ENCODE measurements at places on chromosomes 5 and 9.

DNA sequence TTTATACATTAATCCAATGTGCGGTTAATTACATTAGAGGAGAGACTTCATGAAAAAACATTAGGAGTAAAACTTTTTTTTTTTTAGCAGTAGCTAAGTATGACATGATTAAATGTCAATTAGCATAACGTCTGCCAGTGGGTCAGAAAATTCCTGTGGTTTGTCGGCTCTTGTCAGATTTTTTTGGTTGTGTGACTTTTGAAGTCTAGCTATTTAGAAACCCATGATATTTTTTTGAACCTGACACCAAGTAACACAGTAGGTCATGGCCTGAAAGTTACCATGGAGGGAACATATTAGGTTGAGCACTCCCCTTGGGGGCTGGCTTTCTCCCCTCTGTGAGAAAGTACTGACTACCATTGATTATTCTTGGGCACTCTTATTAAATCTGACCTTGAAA, 84.8 kb upstream of the ALDH1A1 start:
- DNase-seq, result no peak

DNA sequence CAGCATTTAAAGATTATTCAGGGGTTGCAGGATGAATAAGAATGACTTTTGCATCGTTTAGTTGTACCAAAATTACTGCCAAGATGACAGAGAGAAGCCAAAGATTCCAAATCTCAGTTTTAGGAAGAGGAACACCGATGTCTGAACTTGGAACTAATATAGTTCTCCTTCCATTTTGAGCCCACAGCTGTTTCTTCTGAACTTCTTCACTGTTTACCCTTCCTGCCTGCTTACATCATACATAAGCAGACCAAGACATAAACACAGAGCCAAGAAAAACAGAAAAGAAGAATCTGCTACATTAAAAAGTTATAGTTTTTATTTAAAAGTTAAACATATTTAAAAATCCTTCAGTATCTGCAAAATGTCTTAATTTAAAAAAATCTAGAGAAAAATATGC, 146.9 kb upstream of the RAPGEF1 start:
- no peak for DNase-seq

DNA sequence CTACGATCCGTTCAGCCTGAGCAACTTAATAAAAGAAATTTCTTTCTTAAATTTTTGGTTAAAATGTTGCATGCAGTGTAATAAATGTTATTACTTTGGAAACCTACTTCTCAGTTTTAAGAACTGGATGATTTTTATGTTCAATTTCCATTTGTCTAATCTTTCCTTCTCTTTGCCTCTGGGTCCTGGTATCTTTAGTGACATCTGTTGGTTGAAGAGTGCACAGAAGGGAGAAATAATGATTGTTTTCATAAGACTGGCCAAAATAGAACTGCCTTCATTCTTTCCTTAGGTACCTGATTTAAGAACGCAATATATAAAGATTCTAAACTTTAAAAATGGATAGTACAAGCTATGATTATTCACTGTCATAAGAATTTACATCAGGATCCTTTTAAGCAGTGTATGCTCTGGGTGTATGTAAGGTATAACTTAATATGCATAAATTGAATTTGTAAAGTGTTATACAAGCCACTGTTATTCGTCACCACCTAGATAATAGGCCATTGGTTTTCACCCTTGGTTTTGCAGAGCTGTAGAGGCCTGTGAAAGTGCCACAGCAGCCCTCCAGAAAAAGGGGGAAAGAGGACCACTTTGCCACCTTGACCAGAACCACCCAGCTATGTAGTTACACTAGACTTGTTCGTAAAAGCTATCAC, 82.8 kb upstream of the TLX3 start:
- no peak for DNase-seq

GRCh38 chr9:87007711-87008366, 60.5 kb upstream of the GAS1 start:
- no peak for DNase-seq

DNA sequence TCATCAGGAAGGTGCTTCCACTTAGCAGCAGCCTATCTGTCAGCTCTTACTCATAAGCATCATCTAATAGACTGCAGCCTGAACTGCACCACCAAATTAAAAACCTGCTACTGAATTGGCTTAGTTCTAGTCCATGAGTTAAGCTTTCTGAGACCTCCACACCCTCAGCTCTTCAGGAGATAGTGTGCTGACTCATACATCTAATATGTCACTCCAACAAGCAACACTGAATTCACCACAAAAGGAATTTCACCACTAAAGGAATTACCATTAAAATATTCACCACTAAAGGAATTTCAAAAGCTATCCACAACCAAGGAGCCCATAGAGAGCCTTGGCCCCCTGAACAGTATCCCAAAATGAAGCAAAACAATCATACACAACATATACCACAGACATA, 418.5 kb upstream of the RORB start:
- DNase-seq, result no peak

GRCh38 chr9:99725852-99726251, 95.8 kb upstream of the NR4A3 start:
- no peak for DNase-seq

- DNase-seq, result no peak
Measured at GRCh38 chr5:113145757-113146387, 169.3 kb downstream of the DCP2 start.

DNA sequence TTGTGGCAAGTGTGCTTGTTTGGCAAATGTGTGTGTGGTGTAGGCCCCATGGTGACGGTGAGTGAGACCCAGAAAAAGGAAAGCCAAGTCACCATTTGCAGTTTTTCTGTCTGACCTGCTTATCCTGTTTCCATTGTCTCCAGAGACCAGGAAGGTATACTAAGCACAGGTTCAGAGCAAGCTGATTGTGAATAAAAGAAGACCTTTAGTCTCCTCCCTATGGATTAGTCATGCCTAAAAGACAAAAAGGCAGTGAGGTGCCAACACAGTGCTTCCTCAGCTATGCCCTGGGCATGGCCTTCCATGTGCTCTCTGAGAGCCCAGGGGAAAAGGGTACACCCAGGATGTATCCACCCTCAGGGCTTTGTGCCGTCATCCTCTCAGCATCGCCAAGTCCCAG, 49.2 kb upstream of the SHOC1 start:
- no peak for DNase-seq

- no peak for DNase-seq
Measured at GRCh38 chr5:16803831-16804230, 132.3 kb downstream of the MYO10 start.

GRCh38 chr9:137000177-137000930, 4.0 kb upstream of the CLIC3 start:
- no peak for DNase-seq

DNA sequence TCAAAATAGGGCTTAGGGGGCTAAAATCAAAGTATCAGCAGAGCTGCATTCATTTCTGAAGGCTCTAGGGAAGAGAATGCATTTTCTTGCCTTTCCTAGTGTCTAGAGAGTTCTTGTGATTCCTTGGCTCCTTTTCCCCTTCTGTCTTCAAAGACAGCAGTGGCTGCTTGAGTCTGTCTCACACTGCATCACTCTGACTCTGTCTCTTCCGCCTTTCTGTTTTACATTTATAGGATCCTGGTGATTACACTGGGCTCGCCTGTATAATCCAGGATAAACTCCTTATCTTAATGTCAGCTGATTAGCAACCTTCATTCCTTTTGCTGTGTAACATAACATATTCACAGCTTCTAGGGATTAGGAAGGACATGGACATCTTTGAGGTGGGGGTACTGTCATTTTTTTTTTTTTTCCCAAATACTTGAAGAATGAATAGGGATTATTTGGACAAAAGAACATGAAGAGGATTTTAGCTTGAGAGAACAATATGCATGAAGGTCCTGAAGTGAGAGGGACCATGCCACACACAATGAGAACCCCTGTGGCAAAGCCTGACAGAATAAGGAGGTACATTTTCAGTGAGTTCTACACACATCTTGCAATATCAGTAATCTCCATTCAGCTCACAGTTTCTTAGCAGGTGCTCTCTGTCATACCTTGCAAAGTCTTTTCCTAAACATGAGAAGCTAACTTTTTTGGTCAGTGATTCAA, 267.6 kb downstream of the FAM170A start:
- DNase-seq, result no peak

DNA sequence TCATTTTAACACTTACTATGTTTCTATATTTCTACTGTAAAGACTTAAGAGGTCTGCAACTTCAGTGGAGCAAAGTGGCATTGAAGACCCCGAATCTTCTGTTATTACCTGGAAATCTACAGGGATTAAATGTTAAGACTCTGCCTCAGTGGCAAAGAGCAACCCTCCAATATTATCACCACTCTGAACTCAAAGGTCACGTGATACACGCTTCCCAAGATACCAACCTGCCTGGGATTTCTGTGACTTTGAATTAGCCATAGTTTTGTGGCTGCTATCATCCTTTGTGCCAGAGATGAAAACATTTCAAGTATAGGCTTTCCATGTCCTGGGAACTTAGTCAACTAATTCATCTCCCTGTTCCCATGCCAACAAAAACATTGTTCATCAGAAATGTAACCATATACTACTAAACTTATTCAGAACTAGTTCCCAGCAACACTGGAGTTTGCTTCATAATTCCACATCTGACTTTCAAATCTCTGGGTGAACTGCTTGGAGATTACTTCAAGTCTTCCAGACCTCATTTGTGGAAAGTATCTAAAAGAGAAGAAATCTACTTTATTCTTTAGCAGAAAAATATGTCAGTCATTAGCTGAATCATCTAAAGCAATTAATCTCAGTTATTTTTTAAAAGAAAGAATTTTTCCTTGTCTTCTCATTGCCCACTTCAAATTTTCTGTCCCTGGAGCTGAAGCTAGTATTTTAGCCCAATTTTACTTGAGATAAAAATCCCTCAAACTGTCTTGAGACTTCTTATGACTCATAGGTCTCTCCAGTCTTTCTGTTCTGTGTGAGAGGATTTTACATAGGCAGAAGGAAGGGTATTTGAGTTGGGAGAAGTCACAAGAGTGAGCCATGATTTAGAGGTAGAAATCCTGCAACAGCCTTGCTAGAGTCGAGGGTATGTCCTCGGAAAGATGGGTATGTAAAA, 83.0 kb downstream of the ZNF462 start:
- no peak for DNase-seq

DNA sequence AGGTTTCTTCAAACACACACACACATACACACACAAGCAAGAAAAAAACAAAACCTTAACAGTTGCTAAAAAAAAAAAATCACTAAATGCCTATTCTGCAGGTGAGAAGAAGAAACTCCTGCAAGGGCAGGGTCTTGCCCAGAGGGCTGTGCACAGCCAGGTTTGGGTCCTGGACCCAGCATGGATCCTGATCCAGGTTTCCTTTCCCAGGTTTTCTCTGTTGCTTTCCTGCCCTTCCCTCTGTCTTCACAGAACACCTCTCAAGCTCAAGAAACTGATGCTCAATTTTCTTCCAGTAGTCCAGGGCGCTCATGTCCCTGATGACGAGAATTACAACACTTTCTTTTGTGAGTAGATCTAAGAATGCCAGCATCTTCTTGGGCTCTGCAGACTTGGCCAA, 136.6 kb downstream of the PAX5 start:
- DNase-seq, result no peak

DNA sequence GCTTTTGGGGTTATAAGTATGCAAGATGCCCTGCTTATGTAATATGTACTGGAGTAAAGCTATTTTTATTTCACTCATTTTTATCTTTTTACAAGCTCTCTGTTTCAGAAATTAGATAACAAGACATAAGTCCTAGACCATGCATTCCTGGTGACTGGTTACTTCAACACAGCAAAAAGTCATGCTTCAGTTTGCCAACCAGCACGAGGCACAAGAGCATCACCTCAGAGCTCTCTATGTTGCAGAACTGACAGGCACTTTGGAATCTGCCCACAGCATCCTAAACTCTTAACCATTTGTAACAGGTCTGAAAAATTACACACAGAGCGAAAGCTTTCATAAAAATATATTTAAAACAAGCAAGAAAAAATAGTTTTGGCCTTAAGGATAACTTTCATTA, 112.8 kb downstream of the MARCHF11 start:
- no peak for DNase-seq

GRCh38 chr5:93164690-93165089, 416.3 kb downstream of the NR2F1-AS1 start:
- DNase-seq, result no peak

GRCh38 chr5:42423285-42424165, at the start of gene GHR:
TSS of gene GHR (plus strand) at chr5:42423439. CDS start at chr5:42565875, 142,436 bp downstream.
- DNase-seq, result peak; percentile 22

DNA sequence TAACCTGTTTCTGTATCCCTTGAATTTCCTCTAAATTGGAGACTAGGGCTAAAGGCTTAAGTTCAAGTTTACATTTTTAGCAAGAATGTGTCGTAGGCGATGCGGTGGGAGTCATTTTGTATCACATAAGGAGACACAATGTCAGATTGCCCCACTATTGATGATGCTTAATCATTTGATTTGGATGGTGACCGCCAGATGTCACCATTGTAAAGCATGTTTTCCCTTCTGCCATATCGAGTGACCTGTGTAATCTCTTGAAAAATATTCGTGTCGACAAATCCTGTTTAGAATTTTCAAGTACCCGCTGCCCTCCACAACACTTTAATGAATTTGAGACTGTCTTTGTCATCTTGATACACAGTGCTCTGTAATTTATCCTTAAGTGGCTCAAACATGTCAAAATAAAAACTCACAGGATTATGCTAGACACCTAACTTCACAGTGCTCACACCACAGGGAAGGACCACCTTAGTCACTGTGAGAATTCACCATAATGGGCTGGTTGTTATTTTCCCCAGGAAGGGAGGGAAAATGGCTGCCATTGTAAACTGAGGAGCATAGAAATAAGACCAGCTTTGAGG, 34.5 kb upstream of the SLC46A2 start:
- no peak for DNase-seq

GRCh38 chr5:94217216-94217615, 401.2 kb downstream of the KIAA0825 start:
- no peak for DNase-seq

- no peak for DNase-seq
Measured at GRCh38 chr9:126248680-126249079, 77.9 kb upstream of the MVB12B start.

GRCh38 chr5:83306572-83307241, 164.8 kb upstream of the VCAN start:
- peak; percentile 1 for DNase-seq

- no peak for DNase-seq
Measured at GRCh38 chr9:136623842-136624183, 38.9 kb upstream of the EGFL7 start.

- no peak for DNase-seq
Measured at GRCh38 chr9:2679011-2679410, 38.3 kb upstream of the KCNV2 start.

GRCh38 chr9:112002847-112003457, 106.3 kb downstream of the UGCG start:
- DNase-seq, result no peak

DNA sequence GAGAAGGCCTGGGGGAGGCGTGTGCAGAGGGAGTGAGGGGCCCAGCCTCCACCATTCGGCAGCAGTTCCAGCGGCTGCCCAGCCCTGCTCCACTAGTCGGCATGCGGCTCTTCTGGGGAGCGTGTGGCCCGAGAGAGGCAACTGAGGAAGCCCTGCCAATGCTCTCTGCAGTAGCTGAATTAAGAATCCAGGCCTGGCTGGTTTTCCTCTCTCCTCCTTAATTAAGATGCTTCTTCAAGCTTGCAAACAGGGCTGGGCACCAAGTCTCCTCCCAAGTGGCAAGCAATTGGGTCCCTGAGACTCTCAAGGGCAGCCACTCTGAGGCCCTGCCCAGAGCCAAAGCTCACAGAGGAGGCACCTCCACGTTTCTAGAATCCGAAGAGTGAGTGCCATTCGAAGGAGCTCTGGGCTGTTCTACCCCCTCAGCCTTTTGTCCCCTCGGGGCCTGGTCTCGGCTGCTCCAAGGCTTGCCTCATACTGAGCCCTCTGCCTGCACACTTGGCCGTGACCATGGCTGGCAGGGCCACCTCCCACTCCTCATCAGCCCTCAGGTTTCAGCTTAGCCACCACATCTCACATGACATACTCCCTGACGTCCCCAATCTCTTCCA, 75.4 kb upstream of the LRRTM2 start:
- no peak for DNase-seq

- DNase-seq, result no peak
Measured at GRCh38 chr5:75675783-75676182, 41.5 kb downstream of the POC5 start.
